Stimulated activated CD8-positive, alpha-beta memory T cell treated with anti-CD3 and anti-CD28 coated beads, Interleukin-12 subunit alpha, Interleukin-12 subunit beta, amount 100 ng/mL, for 1 hour (primary cell): ENCODE measurements at places on chromosomes 5 and 9.

DNA sequence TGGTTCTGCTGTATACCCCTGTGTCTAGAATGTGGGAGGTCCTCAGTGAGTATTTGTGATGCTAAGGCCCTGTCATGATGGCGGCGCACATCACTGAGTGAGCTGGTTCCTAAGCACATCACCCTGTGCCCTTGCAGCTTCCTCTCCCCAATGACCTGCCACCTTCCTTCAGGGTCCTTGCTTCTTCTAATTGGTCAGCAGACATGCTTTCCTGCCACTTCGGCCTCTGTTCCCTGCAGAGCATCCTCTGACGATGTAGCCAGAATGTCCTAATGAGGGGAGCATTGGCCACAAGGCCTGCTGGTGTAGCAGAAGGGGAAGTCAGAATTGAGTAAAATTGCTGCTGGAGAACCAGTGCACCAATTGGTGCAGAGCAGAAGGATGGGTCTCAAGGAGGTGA lies 31.1 kb upstream of the ANGPTL2 start:
- no peak for DNase-seq

GRCh38 chr5:60257596-60258271 lies 364.2 kb upstream of the PDE4D start:
- DNase-seq: no peak

GRCh38 chr5:146816775-146817387 lies 61.7 kb downstream of the PPP2R2B start:
- DNase-seq: no peak

DNA sequence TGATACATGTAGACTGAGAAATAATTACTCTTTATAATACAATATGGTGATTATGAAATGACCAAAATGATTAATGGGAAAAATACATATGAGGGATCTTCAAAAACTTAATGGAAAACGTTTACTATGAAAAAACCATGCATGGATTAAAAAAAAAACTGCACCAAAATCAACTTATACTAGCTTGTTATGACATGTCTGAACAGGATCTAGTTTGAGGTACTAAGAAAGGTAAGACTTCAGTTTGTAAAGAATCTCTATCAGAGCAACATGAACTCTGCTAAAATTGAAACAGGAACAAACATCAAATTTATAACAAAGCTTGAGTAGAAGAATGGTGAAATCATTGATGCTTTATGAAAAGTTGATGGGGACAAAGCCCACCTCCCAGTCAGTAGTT lies 178.0 kb downstream of the SLIT3 start:
- no peak for DNase-seq

DNA sequence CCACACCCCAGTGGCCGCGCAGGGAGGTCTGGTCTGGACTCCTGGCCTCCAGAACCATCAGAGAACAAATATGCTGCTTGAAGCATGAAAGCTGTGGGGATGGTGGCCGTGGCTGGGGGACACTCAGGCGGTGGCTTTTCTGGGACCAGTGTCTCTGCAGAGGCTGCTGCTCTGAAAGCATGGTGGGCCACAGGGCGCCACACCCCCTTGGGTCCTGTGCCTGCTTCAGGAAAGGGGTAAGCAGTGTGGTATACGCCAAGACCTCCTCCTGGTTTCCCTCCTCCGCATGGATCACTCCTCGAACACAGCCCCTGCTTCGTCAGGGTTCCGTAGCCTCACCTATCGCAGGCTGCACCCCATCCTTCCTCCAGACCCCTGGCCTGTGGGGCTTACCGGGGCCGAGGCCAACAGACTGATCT lies 19.7 kb upstream of the TERT start:
- DNase-seq: no peak
